ENCODE measurements at places on chromosomes 2 and 18.
A peak's percentile ranks its signal among the peaks of the same experiment; 100 is the strongest.

GRCh38 chr2:16773080-16773713 lies 107.6 kb upstream of the CYRIA start:
- peak; percentile 50 for DNase-seq

- no peak for DNase-seq
Observed at GRCh38 chr2:15363734-15364133, 197.4 kb downstream of the NBAS start.

GRCh38 chr2:208147008-208147407 lies 1.1 kb upstream of the CRYGB start:
- DNase-seq = no peak

DNA sequence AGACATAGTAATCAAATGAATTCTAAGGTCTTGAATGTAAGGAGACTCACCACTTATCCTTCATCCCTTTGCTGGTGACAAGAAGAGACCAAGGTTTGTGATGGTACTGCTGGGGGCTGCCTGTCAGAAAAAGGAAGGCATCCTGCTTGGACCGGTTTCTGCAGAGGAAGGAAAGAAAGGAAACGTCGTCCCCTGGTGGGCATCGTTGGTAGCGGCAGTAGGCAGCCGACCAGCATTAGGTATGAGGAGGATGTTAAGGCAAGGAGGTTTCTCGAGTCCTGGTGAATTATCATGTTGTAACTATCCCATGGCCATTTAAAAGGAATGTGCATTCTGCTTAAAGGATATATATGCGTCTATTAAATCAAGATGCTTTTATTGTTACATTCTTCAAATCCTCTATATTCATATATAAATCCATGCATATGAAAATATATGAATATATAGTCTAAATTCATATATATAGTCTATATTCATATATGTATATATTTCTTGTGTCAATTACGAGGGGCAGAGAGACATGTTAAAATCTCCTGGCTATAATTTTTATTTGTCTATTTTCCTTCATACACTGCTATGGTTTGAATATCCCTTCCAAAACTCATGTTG lies 94.4 kb upstream of the TGFA start:
- peak; percentile 88 for DNase-seq

GRCh38 chr2:118658596-118659198 lies 188.8 kb downstream of the EN1 start:
- DNase-seq = no peak

DNA sequence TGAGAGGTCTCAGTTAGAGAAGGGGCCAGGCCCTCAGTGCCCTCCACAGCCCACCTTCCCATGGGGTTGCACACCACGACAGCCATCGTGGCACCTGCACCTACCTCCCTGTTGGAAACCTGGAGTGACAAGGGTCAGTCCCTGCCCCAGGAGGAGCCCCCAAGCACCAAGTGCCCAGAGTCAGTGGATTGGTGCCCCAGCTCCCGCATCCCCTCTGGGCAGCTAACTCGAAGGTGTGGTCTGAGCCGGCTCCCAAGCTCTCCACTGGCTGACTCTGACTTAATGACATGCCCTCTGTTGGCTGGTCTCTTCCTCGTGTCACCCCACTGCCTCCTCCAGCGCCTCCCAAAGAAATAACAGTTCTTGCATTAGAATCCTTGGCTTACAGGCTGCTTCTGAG lies 116.4 kb downstream of the NDUFA10 start:
- no peak for DNase-seq

All from activated naive CD4-positive, alpha-beta T cell treated with anti-CD3 and anti-CD28 coated beads for 36 hours (primary cell).